ENCODE measurements at places on chromosomes 12 and 14. TPM values are rescaled to one million over a fixed set of nuclear protein-coding genes. Genes with fewer than 3 reads are reported as not detected.

The DACT1 gene
- total RNA-seq, result 2.4 TPM

DNA sequence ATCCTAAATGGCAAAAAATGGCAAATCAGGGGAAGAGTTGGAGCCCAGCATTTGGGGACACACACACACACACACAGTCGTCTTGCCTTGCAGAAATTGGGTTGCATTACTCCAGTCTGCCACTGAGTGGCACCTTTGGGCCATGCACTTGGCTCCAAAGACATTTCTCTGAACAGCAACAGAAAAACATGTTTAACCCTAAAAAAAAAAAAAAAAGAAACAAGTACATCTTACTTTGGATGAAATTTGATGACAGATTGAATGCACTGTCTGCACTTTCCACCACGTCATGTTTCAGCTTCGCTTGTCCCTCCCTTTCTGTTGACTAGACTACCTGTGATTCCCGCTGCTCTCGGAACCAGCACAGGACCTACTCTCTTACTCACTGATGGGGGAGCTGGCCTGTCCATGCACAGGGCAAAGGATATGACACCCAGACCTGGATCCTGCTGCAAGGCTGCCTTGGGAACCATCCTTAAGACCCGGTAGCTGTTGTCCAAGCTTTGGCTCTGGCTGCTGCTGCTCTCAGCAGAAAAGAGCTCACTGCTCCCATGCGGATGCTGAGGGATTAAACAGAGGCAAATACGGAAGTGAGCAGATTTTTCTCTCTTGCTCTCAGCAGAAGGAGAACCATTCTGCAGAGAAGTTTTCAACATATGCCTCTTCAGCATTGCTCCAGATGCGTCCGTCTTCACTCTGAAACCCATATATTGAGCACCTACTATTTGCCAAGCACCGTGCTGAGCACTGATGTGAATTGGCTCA lies 376.8 kb downstream of the DPF3 start:
- DNase-seq, result peak; percentile 65

DNA sequence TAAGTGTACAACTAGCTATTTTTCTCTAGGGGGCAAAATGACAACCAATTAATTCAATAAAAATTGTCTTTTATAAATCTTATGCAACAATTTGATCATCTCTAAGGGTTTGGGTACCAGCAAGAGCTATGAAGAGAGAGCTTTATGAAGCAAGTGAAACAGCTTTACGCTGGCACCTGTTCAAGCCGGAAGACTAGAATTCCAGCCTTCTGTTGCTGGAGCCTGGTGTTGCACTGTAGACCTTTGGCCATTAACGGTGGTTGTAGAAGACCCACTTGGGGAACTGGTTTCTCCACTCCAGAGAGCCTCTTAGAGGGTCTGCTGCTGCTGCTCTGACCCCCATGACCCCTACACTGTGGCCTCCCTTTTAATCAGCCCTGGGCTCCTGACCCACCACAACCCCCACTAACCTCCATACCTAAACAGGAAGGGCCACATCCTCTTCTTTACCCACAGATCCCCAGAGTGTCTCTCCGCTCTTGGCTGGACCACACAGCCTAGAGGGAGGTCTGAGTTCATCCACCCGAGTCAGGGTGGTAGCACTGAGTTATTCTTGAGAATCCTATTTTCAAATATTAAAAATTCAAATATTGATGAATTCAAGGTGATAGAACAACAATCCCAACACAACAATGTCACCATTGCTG lies 54.6 kb upstream of the STON2 start:
- DNase-seq, result no peak

DNA sequence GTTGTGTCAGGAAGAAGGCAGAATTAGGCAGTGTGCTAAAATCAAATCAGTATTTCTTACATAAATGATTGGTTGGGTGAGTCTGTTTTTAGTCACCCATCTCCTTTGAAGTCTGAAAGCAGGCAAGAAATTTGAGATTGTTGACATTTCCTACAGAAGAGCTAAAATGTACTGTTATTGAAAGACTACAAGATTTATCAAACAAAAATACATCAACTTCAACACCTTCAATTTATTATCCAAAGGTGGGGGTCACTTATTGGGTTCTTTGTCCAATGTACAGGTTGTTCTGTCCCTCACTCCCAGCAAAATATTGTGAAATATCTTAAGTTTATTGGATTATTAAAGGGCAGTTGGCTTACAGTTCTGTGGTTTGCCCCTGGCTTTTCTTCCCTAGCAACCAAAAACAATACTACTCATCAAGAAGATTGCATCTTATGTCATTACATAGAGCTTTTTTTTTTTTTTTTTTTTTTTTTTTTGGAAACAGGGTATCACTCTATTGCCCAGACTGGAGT lies 20.6 kb upstream of the PKP2 start:
- no peak for DNase-seq

DNA sequence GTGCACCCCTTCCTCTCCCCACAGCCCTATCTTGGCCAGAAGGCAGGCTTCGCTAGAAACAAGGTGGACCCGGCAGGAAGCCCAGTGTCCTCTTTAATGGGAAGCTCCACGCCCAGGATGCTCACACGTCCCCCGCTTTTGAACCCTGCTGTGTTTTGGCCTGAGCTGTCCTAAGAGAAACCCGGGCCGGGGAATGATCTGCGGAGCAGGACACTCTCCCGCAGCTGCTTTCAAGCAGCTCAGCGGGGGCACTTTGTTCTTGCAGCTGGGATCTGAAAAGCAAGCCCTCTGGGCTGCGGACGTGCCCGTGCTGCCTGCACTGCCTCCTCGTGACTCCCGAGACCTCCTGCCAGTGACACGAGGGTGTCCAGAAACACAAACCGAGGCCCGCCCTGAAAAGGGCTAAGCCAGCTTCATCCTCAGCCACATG lies 30.0 kb downstream of the SCARB1 start:
- peak; percentile 57 for DNase-seq

DNA sequence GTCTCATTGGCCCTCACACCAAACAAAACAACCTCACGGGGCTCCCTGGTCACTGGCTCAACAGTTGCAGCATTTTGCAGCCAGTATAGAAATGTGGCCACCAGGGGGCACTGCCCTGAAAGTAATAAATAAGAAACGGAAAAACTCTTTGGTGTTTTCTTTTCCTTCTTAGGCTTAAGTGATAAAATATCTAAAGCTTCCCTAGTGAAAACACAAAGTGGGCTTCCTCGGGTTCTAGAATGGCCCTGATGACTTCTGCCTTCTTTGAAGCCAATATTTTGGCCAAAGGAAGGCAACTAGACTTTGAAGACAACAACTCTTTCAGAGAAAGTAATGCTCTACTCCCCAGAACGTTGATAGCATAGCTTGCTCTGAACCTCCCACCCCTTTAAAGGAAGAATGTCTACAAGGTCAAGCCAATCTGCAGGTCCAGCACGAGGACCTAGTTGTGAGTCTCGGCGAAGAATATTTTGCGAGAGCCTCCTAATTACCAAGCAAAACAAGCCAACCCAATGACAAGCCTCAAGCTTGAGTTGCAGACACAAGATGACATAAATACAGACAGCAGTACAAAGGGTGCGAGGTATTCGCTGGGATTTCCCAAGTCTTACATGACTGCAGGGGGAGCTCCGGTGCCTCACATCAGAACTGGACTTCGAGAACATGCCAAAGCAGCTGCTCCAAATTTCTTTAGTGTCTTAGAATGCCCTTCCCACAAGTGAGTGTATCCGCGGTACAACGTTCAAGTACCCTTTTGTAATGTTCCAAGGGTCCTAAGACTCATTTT lies 2.6 kb downstream of the ITPK1 start:
- DNase-seq, result peak; percentile 86

DNA sequence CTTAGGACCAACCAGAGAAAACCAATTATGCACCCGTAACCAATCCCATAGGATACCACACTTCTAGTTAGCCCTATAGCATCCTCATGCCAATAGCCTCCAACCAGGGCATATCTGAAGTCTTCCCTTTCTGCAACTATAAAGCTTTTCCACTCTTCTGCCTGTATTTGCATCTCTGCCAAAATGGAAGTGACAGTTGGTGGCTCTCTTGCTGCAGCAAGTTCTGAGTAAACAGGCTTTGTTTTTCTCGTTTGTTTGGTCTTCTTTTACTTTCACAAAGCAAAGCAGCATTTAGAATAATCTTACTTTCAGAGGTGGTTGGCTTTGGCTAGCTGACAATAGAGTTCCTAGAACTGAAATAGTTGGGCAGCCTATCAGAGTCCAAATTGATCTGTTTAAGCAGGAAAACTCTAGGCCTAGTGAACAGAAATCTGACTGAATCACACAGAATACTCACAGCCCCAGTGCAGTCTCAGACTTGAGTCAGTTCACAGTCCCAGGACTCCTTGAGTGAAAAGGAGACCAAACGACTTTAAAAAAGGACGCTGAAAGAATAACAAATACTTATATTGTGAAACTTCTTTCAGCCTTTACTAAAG lies 1029.7 kb upstream of the LRFN5 start:
- no peak for DNase-seq

- no peak for DNase-seq
Observed at GRCh38 chr12:98808243-98808875, 163.3 kb downstream of the APAF1 start.

The GYS2 gene
- total RNA-seq, result not detected

DNA sequence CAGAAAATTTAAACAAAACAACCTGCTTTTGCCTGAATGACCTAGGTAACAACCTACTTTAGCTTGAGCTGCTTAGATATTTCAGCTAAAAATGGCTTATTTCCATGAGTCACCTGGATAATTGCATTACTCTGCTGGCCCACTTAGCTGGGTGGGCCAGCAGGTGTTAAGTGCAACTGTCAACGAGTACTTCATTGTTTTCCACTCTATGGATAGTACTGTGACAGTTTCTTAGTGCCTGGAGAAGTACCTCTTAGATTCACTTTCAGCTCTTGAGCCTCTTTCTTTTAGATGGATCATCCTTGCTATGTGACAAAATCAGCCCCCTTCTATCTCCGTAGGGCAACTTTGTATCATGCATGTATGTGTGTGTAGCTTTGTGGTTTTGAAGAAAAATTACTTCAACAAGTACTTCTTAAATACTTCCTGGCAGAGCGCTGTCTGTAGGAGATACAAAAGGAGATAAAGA lies 368.2 kb upstream of the ATP2B1 start:
- DNase-seq, result no peak

The CIDEB gene
- total RNA-seq, result 2.9 TPM

The CFAP73 gene
- total RNA-seq, result not detected

GRCh38 chr12:127272864-127273263 lies 994.1 kb upstream of the TMEM132C start:
- no peak for DNase-seq

DNA sequence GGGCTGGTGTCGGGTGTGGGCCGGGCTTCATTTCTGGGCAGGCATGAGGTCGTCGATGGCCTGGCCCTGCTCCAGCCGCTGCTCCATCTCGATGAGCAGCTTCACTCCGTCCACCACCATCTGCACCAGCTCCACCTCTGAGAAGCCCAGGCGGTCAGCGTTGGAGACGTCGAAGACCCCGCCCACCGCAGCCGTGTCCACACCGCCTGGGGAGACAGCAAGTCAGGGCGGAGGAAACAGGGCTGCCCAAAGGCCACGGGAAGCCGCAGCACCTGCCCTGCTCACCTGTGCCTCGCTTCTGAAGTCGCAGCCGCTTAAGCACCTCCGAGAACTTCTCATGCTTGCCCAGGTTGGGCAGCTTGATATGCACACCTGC lies 2.8 kb downstream of the CKB start:
- peak; percentile 72 for DNase-seq

DNA sequence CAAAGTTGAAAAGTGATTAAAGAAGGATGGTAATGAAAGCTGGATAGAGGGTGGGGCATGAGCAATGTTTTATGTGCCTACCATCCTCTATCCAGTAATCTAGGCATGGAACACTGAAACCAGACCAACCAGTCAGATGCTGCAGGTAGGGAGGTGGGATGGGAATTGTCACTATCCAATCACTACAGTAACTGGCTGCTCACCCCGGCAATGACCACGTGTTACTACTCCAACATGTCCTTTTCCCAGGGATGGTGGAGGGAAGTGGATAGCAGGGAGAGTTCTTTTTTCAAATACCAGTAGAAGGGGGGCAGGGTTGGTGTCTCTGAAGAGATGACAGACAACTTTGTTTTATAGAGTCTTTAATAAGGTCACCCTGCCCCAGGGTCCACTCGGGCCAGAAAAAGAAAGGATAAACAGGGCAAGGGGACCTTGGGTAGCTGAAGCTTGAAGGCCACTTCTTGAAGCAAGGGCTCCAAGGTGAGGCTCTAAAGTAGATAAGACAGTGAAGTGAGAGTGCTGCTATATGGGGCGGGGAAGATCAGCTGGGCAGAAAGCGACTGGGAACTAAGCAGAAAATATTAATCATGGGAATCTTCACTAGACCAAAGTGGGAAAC lies 14.7 kb upstream of the CDH24 start:
- no peak for DNase-seq

The REM2 gene
- total RNA-seq, result not detected

- peak; percentile 66 for DNase-seq
Observed at GRCh38 chr12:117155278-117156060, 34.8 kb downstream of the FBXO21 start.

The DNAH10 gene
- 0.08 TPM for total RNA-seq

The BEGAIN gene
- 0.46 TPM for total RNA-seq

Measured in Right ventricle myocardium superior (tissue), 1 donor.